ENCODE measurements at places on chromosomes 4 and X.

- peak; percentile 54 for DNase-seq
Observed at GRCh38 chr4:139700568-139700967, 34.9 kb downstream of the MGST2 start.

DNA sequence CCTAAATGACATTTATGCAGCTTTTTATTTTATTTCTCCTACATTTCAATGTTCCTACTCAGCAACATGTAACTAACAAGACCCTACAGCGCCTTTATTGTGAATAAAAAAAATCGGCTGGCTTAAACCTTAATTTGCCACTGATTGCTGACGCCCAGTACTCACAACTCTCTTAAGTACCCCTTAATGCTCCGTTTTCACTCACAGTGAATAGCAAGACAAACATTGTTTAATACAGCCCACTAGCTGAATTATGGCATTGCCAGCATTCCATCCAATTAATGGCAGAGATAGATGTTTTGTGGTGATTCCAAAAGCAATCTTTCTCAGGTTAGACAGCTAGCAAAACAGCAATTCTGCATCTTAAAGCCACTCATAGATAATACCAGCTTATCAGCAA, 61.1 kb downstream of the PPARGC1A start:
- DNase-seq: no peak

- DNase-seq: no peak
Observed at GRCh38 chr4:161937596-161937995, 226.2 kb downstream of the FSTL5 start.

GRCh38 chrX:137425273-137425902, 140.5 kb upstream of the ZIC3 start:
- DNase-seq: peak; percentile 5

DNA sequence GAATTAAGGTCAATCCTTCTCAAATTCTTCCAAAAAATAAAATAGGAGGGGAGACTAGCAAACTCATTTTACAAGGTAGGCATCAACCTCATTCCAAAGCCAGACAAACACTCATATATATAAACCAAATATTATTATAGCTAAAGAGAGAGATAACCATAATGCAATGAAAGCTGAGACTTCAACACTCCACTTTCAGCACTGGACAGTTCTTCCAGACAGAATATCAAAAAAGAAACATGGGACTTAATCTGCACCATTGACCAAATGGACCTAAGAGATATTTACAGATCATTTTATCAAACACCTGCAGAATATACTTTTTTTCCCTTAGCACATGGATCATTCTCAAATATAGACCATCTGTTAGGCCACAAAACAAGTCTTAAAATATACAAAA, 15.5 kb upstream of the EDA2R start:
- no peak for DNase-seq

GRCh38 chr4:181105487-181105886, 1137.7 kb upstream of the TENM3 start:
- DNase-seq: no peak

GRCh38 chrX:27336466-27337091, 126.6 kb downstream of the PPP4R3C start:
- DNase-seq: peak; percentile 20

GRCh38 chr4:173434231-173434630, 35.3 kb upstream of the SCRG1 start:
- DNase-seq: no peak
